ENCODE measurements at places on chromosomes 16 and 17.

GRCh38 chr16:9647981-9648701 is 534.1 kb downstream of the GRIN2A start:
- no peaks in the 10 kb centered on the region for H3K4me1 ChIP-seq
- no peaks in the 10 kb centered on the region for H3K27me3 ChIP-seq
- DNase-seq: no peak
- no peaks in the 10 kb centered on the region for H3K36me3 ChIP-seq
- H3K4me3 ChIP-seq: no peak overlapping the region

- H3K27ac ChIP-seq: no peak overlapping the region
- H3K36me3 ChIP-seq: no peaks in the 10 kb centered on the region
- no peaks in the 10 kb centered on the region for H3K4me1 ChIP-seq
- H3K4me3 ChIP-seq: no peak overlapping the region
These were observed 69.5 kb downstream of the AIPL1 start for GRCh38 chr17:6365200-6365943.

- peak overlapping the region; percentile 83 for H3K4me3 ChIP-seq
- no peak for DNase-seq
- H3K27me3 ChIP-seq: no peaks in the 10 kb centered on the region
- H3K4me1 ChIP-seq: no peaks in the 10 kb centered on the region
These were observed 70.0 kb upstream of the TNRC6C start for GRCh38 chr17:77888242-77889134.

GRCh38 chr17:17112628-17113200 is 70.5 kb downstream of the MPRIP start:
- no peak for DNase-seq
- peaks cover 36% of the 10 kb centered on the region for H3K4me1 ChIP-seq
- H3K4me3 ChIP-seq: no peak overlapping the region
- no peaks in the 10 kb centered on the region for H3K27me3 ChIP-seq
- no peaks in the 10 kb centered on the region for H3K36me3 ChIP-seq

DNA sequence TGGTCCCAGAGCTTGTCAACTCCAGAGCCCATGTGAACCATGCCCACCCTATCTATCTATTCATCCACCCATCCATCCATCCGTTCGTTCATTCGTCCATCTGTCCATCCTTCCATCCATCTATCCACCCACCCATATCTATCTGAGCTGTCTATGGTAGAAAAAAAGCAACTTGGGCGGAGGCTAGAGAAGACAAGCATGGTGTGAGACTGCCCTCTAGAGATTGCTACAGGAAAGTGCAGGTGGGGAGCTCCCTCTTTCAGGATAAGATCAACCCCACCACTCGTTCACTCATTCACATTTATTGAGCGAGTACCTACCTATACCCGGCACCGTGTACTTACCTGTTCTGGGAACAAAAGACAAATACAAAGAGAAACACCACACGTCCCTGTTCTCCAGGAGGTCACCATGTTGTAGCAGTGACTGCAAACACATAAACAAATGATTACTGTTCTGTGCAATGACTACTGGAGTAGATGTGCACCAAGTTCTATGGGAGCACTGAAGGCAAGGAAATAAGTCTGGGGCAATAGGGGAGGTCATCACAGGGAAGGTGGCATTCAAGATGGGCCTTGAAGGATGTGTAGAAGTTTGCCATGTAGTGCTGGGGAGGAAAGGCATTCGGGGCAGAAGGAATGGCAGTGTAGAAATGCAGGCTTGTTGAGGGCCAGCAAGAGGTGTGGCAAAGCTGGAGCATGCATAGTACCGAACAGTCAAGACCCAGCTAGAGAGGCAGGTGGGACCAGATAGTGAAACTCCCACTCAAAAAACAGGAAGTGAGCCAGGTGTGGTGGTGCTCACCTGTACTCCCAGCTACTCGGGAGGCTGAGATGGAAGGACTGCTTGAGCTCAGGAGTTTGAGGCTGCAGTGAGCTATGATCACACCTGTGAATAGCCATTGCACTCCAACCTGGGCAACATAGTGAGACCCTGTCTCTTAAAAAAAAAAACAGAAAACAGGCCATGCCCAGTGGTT is 13.4 kb upstream of the ATP5MC1 start:
- H3K4me3 ChIP-seq: no peak overlapping the region
- H3K27me3 ChIP-seq: no peaks in the 10 kb centered on the region
- H3K27ac ChIP-seq: no peak overlapping the region
- DNase-seq: no peak
- H3K36me3 ChIP-seq: no peaks in the 10 kb centered on the region
- H3K4me1 ChIP-seq: no peaks in the 10 kb centered on the region

- H3K27me3 ChIP-seq: no peaks in the 10 kb centered on the region
- H3K27ac ChIP-seq: no peak overlapping the region
- no peaks in the 10 kb centered on the region for H3K36me3 ChIP-seq
- H3K4me1 ChIP-seq: no peaks in the 10 kb centered on the region
- no peak for DNase-seq
- H3K4me3 ChIP-seq: no peak overlapping the region
These were observed 125.2 kb downstream of the CDH11 start for GRCh38 chr16:64996641-64997040.

DNA sequence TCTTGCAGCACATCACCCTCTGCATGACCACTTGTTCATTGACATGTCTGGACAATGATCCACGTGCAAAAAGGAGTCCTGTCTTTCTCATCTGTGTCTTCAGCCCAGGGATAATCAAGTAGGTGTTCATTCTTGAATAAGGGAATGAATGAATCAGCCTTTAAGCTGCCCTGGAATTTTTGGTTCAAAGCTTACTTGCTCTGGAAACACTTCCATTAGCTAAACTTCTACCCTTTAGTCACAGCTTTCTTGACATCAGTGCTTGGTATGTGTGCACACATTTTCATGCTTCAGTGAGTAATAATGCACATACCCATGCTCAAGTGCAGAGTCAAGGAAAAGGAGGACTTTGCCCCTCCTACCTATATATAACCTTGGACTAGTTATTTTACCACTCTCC is 103.0 kb upstream of the CDH13 start:
- no peak overlapping the region for H3K4me3 ChIP-seq
- H3K27ac ChIP-seq: no peak overlapping the region
- no peaks in the 10 kb centered on the region for H3K4me1 ChIP-seq
- no peaks in the 10 kb centered on the region for H3K27me3 ChIP-seq
- no peaks in the 10 kb centered on the region for H3K36me3 ChIP-seq

DNA sequence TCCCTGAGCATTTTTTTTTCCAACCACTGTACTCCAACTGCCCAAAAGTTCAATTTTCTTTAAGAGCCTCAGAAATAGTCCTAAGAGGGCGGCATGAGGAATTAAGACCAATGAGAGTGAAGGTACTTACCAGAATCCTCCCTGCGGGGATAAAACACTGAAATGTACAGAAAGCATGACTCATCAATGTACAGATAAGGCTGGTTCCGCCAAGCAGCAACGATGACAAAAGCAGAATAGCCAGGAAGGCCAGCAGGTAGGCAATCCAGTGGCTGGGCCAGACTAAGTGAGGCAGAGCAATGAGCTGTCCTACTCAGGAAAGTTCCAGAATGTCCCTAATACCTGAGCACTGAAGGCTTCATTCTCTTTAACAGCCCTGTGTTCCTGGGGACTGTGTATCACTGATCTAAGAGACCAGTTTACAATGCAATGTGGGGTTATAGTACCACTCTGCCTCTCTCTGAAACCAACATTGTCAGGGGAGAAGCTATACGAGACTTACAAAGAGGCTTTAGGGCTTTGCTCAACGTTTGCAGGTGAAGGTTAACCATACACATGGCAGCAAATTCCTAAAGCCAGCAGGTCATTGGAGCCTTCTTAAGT is 11.0 kb upstream of the GPR139 start:
- H3K4me1 ChIP-seq: no peaks in the 10 kb centered on the region
- no peak overlapping the region for H3K27ac ChIP-seq
- no peaks in the 10 kb centered on the region for H3K36me3 ChIP-seq
- H3K4me3 ChIP-seq: no peak overlapping the region

DNA sequence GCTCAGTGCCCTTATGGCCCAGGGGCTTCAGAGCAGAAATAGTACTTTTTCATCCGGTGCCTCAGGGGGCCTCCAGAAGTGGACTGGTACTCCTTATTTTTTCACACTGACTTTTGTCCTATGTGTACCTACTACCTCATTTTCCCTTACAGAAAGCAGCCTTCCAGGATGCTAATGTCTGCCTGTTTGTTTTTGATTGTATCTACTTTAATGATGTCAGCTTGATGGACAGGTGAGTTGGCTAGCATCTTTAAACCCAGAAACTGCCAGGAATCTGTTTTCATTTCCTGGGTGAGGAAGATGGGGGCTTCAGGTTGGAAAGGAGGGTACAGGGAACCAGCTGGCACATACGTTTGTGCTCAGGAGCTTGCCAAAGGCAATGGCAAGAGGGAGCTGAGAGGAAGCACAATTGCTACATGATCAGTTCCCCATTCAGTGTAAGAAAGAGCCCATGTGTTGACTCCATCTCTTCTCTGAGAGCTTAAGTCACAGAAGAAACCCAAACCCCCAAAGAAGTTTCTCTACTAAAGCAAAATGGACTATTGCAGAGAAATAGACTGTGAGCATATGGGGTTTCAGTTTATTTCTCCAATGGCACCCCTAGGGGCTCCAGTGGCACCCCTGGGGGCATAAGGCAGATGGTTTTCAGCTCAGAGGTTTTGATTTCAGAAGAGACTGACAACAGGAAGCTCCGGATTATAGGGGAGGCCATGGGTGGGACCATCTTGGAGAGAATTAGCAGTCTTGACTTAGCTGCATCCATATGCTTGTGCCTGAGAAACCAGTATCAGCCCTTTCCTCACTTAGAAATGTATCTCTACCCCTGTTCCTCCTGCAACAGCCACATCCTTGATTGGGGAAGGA is 16.3 kb downstream of the LIG3 start:
- no peaks in the 10 kb centered on the region for H3K4me1 ChIP-seq
- no peaks in the 10 kb centered on the region for H3K36me3 ChIP-seq
- H3K4me3 ChIP-seq: no peak overlapping the region

DNA sequence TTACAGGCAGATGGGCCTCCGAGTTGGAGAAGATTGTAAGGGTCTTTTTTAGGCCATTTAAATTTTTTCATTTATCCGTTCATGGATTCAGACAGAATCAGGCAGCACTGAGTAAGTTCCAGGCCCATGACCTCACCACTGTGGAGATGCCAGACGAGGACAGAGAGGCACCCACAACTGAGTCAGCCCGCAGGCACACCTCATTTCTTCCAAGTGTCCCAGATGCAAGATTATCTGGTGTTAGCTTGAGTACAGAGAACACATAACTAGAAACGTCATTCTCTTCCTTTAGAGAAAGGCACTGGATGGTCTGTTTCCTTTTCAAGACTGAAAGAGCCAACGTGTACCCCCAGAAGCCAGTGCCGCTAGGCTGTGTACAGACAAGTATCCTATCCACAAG is 16.9 kb downstream of the CLEC16A start:
- H3K4me3 ChIP-seq: no peak overlapping the region
- H3K4me1 ChIP-seq: no peaks in the 10 kb centered on the region
- no peaks in the 10 kb centered on the region for H3K27me3 ChIP-seq
- DNase-seq: no peak

GRCh38 chr17:40322358-40323315 is 13.7 kb downstream of the RARA start:
- H3K36me3 ChIP-seq: no peaks in the 10 kb centered on the region
- H3K4me3 ChIP-seq: peak overlapping the region; percentile 36
- peak overlapping the region; percentile 97 for H3K27ac ChIP-seq
- peak; percentile 86 for DNase-seq

DNA sequence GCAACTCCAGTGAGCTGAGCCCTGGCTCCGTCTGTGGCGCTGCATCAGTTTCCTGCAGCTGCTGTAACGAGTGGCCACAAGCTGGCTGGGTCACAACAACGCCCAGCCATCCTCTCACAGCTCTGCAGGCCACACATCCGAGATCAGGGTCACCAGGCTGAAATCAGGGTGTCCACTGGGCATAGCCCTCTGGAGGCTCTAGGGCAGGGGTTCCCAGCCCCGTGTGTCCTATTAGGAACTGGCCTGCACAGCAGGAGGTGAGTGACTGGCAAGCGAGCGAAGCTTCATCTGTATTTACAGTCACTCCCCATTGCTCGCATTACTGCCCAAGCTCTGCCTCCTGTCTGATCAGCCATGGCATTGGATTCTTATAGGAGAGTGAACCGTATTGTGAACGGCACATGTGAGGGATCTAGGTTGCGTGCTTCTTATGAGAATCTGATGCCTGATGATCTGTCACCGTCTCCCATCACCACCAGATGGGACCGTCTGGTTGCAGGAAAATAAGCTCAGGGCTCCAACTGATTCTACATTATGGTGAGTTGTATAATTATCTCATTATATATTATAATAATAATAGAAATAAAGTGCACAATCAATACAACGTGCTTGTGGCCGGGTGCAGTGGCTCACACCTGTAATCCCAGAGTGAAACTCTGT is 176.5 kb downstream of the SEC14L1 start:
- H3K27ac ChIP-seq: no peak overlapping the region
- H3K36me3 ChIP-seq: no peaks in the 10 kb centered on the region
- no peak for DNase-seq

GRCh38 chr17:64993867-64994266 is 62.7 kb downstream of the GNA13 start:
- no peak for DNase-seq
- no peaks in the 10 kb centered on the region for H3K4me1 ChIP-seq
- no peak overlapping the region for H3K4me3 ChIP-seq

DNA sequence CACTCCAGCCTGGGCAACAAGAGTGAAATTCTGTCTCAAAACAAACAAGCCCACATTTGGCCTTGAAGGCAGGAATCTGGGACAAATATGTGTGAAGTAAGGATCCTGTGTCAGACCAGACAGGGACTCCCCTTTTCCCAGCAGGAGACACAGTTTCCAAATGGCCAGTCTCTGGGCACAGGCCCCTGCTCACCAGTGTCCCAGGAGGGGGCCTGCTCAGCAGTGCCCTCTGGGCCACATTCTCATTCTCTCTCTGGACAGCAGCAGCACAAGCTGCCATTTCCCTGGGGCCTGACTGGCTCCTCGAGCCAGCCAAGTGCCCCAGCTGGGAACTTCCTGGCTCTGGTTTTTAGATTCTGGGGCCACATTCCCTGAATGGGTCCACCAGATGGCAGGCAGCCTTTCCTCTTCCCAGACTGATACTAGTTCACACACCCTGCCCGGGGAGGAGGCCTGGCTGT is 11.7 kb upstream of the MNT start:
- no peaks in the 10 kb centered on the region for H3K4me1 ChIP-seq
- peak overlapping the region; percentile 20 for H3K27ac ChIP-seq
- no peaks in the 10 kb centered on the region for H3K36me3 ChIP-seq
- no peaks in the 10 kb centered on the region for H3K27me3 ChIP-seq

GRCh38 chr17:74641958-74642298 is 18.4 kb upstream of the CD300E start:
- H3K4me3 ChIP-seq: no peak overlapping the region
- no peaks in the 10 kb centered on the region for H3K27me3 ChIP-seq
- no peaks in the 10 kb centered on the region for H3K4me1 ChIP-seq
- DNase-seq: no peak
- H3K36me3 ChIP-seq: no peaks in the 10 kb centered on the region

DNA sequence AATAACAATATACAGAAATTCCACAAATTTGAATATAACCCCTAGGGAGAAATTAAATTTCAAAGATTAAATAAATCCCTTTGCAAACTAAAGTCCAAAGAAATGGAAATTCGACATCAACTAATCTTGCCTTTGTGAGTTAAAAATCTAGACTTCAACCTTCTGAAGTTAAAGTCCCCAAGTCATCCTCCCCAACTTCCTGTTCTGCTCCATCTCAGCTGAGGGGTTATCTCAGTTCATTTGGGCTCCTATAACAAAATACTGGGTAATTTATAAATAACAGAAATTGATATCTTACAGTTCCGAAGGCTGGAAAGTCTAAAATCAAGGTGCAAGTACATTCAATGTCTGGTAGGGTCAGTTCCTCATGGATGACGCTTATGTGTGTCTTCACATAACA is 22.8 kb upstream of the KDM6B start:
- no peaks in the 10 kb centered on the region for H3K4me1 ChIP-seq
- H3K36me3 ChIP-seq: no peaks in the 10 kb centered on the region
- H3K27me3 ChIP-seq: no peaks in the 10 kb centered on the region
- H3K4me3 ChIP-seq: no peak overlapping the region

GRCh38 chr17:14454746-14455145 is 153.9 kb downstream of the HS3ST3B1 start:
- H3K27ac ChIP-seq: no peak overlapping the region
- no peak for DNase-seq
- no peaks in the 10 kb centered on the region for H3K4me1 ChIP-seq
- H3K36me3 ChIP-seq: no peaks in the 10 kb centered on the region
- H3K27me3 ChIP-seq: no peaks in the 10 kb centered on the region
